HEK293T (cell line): ENCODE measurements at places on chromosomes 2 and 18.

- DNase-seq: peak; percentile 93
Observed at GRCh38 chr2:96116879-96117533, 635 bp upstream of the ADRA2B start.

DNA sequence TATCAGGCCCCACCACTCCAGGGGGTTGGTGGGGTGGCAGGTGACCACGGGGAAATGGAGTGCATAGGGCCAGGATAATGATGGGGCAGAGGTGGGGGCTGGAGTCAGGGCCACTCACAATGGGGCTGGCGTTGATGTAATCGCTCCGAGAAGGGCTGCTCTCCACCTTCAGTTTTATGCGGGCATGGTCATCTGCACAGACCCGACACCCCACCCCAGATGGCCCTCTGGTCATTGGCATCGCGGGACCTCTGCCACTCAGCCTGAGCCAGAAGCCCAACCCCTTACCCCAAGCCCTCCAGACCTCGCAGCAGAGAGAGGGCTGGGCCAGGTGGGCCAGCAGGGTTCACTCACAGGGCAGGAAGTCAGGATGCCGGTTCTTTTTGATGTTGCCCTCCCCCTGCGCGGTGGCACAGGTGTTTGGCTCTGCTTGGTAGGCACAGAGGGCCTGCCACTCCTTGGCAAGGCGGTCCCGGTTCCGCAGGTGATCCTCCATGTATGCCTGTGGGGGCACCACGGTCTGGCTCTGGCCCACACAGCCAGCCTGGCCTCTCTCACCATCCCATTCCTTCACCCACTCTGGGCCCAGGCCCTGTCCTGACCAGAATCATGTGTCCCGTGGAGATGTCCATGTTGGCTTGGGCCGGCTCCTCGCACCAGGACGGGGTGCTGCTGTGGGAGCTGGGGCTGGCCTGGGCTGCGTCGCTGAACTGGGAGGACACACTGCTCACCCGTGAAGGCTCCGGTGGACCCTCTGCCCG lies 12.4 kb downstream of the PTPRN start:
- DNase-seq: no peak

DNA sequence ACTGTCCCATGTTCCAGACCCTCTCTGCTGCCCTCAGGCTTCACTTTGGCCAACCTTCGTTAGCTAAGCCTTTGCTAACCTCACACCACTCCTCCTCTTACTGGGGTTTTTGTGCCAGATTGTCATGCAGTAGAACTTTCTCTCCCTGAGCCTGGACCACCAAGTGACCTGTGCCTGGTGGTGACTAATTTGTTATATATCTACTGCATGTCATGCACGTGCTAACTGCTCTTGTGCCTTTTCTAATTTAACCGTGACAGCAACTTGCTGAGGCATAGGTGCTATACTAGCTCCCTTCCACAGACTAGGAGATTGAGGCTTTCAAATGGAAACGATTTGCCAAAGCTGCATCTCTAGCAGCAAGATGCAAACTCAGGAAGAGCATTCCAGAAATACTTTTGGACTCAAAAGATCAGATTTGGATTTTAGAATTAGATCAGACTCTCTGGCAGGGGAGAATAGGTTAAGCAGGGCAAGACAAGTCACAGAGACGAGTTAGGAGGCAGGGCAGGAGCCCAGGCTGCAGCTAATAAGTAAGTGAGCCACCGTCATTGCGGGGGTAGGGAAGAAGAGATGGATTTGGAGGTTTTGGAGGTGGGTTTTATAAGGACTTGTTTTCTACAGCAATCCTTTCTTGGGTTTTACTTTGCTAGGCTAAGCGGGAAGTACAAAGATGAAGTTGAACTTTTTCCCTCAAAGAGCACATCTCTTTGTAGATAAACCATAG lies 1.8 kb downstream of the PPP1R7 start:
- no peak for DNase-seq

- DNase-seq: peak; percentile 23
Observed at GRCh38 chr2:15259356-15259756, 301.8 kb downstream of the NBAS start.

- no peak for DNase-seq
Observed at GRCh38 chr2:38163006-38163405, 87.1 kb upstream of the CYP1B1 start.

GRCh38 chr2:60351802-60352201 lies 201.7 kb downstream of the BCL11A start:
- DNase-seq: no peak

- no peak for DNase-seq
Observed at GRCh38 chr2:66481100-66481549, 46.2 kb downstream of the MEIS1 start.

- DNase-seq: no peak
Observed at GRCh38 chr18:69752737-69753380, 194.8 kb downstream of the CD226 start.

- DNase-seq: no peak
Observed at GRCh38 chr2:79171348-79171958, 11.9 kb upstream of the REG3A start.

GRCh38 chr2:3242747-3243369 lies 134.8 kb downstream of the EIPR1 start:
- no peak for DNase-seq

DNA sequence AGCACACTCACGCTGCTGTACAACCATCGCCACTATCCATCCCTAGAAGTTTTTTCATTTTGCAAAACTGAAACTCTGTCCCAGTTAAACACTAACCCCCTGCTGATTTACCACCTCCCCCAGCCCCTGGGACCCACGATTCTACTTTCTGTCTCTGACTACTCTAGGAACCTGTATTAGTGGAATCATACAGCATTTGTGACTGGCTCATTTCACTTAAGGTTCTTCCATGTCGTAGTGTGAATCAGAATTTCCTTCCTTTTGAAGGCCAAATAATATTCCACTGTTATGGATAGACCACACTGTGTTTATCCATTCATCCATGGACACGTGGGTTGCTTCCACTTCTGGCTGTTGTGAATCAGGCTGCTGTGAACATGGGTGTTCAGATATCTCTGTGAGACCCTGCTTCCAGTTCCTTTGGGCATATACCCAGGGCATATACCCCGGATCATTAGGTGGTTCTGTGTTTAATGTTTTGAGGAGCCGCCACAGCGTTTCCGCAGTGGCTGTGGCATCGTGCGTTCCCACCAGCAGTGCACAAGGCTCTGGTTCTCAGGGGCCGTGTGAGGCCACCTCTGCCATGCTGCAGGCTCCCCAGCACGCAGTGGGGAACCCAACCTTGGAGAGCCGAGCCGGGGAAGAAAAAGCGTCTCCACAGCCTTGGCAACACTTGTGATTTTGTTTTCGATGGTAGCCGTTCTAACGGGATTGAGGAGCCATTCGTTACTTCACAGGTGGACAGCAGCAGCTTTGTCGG lies 10.1 kb downstream of the RAMP1 start:
- no peak for DNase-seq

GRCh38 chr2:191867507-191867847 lies 20.6 kb upstream of the CAVIN2 start:
- DNase-seq: no peak

DNA sequence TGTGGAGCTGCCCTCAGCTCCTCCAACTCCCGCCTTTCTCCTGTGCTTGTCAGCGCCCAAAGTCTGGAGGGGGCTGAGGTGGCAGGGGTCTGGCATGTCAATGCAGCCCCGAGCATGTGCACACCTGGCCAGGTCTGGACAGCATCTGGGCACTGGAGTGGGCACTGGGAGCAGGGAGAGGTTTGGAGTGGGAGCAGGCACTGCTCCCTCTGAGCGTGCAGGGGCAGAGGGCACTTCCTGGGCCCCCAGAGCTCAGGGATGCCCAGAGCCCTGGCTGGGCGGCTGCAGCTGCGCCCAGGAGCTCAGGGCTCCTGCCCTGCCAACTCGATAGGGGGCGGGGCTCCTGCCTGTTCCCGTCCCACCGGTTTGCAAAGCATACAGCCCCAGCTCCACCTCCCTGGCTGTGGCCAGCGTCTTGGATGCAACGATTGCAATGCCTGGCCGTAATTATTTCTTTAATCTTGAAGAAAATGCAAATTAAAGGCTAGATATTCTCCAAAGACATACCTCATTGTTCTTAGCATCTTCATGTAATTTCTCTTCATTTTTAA lies 57.4 kb upstream of the LDAH start:
- DNase-seq: no peak

DNA sequence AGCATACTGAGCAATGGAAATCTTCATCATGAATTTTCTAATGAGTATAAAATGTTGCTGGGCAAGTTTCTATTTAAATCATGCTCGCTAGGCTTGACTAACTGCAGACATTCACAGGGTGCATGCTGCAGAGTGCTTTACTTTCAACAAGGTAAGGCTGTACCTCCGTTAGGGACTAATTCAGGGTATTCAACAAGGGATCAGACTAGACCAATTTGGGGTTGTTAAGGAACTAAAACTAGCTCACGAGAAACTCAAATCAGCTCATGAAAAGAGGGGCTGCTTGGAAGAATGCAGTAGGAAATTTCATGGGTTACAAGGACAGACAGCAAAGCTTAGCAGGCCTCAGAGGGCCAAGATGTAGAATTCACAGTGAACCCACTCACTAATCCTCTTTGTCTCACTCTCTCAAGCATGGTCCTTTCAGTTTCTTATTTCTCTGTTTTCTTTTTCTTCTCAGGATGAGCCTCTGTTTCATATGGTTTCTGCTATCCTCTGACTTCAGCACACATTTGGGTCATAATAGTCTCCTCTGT lies 2.2 kb downstream of the MYO3B start:
- no peak for DNase-seq

DNA sequence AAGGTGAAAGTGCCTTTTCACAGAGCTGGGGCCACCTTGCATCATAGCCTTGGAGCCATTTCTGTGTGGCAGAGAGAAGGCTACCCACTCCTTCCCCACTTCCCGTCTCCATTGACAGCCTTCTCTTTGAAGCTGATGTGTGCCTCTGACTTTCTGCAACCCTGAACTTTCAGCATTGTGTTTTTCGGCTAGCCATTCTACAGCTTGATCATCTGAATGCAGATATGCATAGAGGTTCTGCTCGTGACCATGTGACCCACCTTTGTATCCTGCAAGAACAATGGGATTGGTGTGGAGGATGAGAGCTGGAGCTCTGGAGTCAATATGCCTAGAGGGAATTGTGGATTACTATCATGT lies 69.1 kb upstream of the KCNE4 start:
- no peak for DNase-seq

DNA sequence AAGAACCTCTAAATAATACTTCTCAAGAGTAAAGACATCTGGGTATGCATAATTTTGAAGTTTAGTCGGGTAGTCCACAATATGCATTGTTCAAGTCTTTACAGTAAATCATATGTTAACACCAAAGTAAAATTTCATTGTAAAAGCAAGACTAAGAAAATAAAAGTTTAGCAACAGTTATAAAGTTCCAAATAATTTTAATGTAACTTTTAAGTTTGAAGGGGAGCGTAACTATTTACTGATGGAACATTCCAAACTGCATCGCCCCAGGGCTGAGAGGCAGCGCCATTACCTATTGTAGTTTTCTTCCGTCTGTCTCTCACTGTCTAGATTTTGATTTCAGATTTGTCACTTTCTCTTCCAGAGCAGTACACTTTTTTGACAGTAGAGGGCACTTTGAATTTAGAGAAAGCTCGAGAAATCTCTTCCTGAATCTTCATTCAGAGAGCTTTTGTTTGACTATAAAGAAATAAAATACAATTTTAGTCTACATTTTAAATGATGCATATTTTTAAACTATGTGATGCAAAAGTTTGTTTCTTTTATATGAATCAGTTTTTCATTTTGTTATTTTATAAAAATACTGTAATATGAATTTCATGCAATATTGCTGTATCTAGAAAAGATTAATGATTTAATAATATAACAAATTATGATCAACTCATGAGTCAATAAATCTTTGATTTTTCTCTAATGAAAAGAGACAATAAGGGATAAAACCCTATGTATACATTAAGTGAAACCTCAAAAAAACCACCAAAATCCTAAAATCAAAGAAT lies 389.8 kb downstream of the FIGN start:
- peak; percentile 31 for DNase-seq

DNA sequence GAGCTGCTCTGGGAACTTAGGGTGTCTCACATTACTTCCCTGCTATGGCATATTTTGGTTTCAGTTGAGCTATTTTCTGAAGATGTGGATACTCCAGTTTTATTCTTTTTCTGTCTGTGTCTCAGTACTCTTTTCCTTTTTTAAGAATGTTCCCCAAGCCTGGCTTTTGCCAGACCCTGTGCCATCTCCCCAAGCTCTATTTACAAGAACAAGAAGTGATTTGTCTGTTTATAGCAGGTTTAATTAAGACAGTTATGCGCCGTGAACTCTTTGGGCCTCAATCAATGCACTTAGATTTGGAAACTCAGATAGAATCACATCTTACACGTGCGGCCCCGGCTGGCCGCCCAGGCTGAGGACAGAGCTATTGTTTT lies 8.9 kb upstream of the SATB2 start:
- no peak for DNase-seq

DNA sequence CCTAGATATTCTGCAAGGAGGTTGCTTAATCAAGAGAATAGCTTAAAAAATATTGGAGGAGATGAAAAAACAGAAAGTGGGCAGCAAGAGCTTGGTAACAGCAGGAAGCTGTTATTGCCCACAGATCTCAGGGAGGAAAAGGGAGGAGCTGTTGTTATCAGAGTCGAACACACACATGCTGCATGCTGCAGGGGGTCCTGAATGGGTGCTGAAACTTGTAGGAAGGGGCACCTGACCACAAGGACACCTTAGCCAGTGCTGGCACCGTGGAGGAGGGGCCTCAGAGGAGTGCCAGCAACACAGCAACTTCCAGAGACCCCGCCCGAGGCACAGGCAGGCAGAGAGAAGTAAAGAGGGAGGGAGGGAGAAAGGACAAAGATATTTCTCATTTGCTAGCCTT lies 332.9 kb downstream of the SOCS6 start:
- no peak for DNase-seq

DNA sequence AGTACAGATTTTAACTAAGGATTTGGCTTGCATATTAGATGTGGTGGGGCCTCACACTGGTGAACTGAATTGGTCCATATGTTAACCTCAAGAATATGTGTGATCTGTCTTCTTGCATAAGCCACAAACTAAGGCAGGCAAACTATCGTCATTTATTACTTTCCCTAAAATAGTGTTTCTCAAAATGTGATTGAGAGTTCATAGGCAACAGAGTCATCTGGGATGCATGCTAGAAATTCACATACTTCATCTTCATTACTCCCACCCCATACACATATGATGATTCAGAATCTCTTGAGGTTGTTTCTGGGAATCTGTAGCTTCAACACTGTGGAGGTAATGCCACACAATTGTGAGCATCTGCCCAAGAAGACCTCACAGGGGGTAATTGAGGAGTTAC lies 822.8 kb upstream of the CDH2 start:
- no peak for DNase-seq
